ENCODE measurements at places on chromosomes 5 and 9.

GRCh38 chr5:163347671-163348070 lies 89.7 kb upstream of the CCNG1 start:
- peak; percentile 51 for DNase-seq

- DNase-seq = peak; percentile 86
Observed at GRCh38 chr9:28234894-28235277, 661.6 kb upstream of the C9orf72 start.

GRCh38 chr9:95031711-95032461 lies 285.6 kb downstream of the FANCC start:
- no peak for DNase-seq

DNA sequence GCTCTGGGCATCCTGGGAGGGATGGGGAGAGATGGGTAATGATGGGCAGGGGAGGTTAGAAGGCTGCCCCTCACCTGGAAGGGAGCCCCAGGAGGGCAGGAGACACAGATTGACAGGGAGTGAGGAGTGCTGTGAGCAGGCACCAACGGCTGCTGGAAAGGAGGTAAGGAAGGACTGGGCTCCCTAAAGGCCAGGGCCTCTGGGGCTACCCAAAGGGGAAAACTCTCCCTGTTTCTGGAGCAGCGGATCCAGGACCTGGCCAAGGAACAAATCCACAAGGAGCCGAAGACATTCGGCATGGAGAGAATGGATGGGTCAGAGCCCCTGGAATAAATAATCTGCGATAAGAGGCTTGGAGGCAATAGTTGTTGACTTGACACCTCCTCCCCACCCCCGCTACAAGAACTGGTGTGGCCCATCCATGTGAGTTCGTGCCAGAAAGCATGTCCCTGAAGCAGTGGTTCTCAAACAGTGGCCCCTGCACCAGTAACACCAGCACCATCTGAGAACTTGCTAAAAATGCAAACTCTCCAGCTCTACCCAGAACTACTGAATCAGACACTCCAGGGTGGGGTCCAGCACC lies 208.3 kb downstream of the GABBR2 start:
- no peak for DNase-seq

- DNase-seq = no peak
Observed at GRCh38 chr9:122331523-122331927, 39.3 kb upstream of the PTGS1 start.

DNA sequence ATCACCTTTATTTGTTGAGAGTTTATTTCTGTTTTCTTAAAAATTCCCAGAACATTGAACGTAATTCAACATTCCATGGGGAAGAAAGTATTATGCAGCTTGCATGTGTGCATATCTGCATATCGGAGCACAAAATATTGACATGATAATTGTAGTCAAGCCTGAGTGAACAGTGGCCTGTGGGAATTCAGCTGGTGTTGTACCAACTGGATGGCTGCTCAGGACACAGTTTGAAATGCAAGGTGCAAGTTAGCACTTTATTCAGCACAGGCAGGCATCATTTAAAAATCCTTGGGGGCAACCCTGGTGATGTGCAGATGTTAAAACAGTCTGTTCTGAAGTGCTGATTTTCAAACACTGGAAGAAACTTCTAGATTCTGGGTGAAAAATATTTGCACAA lies 82.4 kb downstream of the CNTLN start:
- no peak for DNase-seq

GRCh38 chr5:117143406-117143805 lies 568.8 kb upstream of the SEMA6A start:
- DNase-seq = no peak

DNA sequence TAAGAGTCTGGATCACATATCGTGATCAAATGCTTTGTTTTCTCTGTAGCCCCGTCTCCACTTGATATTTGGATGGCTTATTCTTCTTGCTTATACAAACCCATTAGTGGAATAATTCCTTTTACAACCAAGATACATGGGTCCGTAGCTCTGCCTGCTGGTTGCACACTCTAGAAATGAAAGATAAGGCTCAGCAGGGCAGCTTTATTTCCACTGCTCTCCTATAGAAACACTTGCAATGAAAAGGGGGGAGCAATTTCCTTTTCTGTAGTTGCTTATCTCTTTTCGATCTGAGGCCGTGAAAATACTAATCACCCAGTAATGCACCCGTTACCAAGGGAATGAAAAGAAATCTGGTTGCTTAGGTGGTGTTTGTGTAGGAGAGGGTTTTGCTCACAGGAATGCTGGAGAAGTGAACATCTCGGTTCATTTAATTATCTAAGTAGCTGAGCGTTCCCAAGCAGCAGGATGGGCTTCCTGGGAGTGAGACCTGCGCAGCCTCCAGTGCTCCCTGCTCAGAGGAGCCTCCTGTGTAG lies 131.7 kb downstream of the ADAMTS16 start:
- peak; percentile 66 for DNase-seq

- DNase-seq = no peak
Observed at GRCh38 chr9:93004561-93004960, 53.9 kb upstream of the SUSD3 start.

GRCh38 chr5:52840277-52841050 lies 52.7 kb downstream of the ITGA1 start:
- DNase-seq = peak; percentile 72

GRCh38 chr5:151318850-151319732 lies 15.5 kb upstream of the SLC36A3 start:
- DNase-seq = peak; percentile 14

- no peak for DNase-seq
Observed at GRCh38 chr9:133779081-133779480, 40.9 kb upstream of the SARDH start.

GRCh38 chr9:75039009-75039408 lies 10.9 kb upstream of the CARNMT1 start:
- no peak for DNase-seq

DNA sequence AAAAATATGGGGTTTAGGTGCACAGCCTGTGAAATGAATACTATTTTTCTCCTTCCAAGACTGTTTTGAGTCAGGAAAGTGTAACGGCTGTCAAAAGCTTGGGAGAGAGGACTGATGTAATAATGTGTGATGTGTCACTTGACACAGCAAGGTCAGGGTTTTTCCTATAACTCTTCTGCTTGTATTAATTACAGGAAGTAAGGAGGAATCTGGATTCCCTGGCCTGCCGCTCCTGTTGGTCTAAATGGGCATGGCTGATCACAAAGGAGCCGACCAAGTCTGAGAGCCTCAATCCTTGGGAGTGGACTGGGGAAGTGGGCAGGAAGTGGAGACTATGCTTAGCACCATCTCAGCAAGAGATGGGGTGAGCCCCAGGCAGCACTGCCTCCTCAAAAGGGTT lies 16.7 kb upstream of the SLC28A3 start:
- peak; percentile 34 for DNase-seq

GRCh38 chr5:82713811-82714210 lies 363.4 kb downstream of the TMEM167A start:
- no peak for DNase-seq

- DNase-seq = no peak
Observed at GRCh38 chr9:120030847-120031246, 549.1 kb downstream of the CDK5RAP2 start.

GRCh38 chr5:65151614-65152013 lies 330.1 kb downstream of the ADAMTS6 start:
- DNase-seq = no peak

DNA sequence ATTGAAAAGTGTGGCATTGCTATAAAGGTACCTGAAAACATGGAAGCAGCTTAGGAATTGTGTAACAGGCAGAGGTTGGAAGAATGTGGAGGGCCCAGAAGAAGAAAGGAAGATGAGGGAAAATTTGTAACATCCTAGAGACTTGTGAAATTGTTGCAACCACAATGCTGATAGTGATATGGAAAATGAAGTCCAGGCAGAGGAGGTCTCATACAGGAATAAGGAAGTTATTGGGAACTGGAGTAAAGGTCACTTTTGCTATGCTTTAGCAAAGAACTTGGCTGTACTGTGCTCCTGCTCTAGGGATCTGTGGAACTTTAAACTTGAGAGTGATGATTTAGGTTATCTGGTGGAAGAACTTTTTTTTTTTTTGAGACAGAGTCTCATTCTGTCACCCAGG lies 43.5 kb downstream of the PTPDC1 start:
- DNase-seq = no peak

- no peak for DNase-seq
Observed at GRCh38 chr5:157486861-157487260, 26.8 kb downstream of the NIPAL4 start.

DNA sequence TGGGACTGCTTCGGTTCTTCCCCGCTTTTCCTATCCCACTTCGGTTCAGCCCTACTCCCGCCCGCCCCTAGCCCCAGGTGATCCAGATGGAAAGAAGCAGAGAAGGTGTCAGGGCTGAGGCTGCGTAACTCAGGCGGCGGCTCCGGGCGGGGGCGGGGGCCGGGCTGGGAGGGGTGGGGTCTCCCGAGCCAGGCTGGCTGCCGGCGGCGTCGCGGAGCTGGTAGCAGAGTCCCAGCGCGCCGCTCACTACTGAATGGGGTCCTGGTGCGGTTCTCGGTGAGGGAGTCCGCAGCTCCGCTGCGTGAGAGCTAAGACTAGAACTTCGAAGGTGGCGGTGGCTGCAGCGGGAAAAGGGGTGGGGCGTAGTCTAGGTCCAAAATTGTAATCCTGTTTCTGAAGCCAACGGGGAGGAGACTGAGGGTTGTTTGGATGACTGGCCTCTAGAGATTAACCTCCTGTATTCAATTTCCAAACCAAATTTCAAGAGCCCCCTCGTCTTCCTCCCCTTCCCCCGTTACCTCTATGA lies 1.4 kb downstream of the PRR16 start:
- peak; percentile 56 for DNase-seq

DNA sequence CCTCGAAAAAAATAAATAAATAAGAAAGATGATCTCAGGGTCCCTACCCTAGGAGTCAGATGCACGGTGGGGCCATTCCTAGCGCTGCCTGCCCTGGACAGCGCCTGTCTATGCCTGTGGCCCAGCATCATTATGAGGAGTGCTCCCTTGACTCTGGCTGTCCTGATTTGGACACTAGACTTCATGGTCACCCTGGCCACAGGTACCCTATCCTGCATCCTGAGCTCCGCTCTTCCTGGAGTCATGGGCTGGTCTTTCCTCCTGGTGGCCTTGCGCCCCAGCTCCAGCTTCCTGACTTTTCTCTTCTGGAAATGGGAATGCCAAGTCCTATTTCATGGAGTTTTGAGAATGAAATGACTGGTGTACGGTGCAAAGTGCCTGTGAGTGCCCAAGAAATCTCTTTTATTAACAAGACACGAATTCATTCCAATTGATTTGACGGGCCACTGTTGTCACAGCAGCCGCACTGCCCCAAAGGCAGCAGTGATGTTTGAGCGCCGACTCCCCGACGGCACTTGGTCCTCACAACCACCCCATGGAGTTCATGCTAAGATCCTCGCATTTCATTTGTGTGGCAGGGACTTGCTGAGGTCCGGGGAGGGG lies 564 bp upstream of the AIF1L start:
- DNase-seq = no peak

DNA sequence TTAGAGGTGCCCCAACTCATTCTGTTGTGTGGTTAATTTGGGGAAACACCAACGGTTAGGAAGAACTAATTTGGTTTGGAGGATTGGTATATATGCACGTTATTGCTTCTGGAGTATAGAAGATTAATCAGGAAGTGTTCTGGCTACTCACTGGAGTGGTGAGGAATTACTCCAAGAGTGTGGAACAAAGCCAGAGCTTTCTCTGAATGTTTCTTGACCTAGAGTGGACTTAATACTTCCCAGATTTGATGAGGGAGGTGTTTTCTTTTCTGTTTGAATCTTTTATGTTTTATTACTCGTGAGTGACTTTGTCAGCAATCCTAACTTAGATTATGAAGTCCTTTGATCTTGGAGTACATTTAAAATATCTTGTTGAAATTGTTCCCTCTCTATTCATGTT lies 163.7 kb downstream of the MAN2A1 start:
- DNase-seq = no peak

DNA sequence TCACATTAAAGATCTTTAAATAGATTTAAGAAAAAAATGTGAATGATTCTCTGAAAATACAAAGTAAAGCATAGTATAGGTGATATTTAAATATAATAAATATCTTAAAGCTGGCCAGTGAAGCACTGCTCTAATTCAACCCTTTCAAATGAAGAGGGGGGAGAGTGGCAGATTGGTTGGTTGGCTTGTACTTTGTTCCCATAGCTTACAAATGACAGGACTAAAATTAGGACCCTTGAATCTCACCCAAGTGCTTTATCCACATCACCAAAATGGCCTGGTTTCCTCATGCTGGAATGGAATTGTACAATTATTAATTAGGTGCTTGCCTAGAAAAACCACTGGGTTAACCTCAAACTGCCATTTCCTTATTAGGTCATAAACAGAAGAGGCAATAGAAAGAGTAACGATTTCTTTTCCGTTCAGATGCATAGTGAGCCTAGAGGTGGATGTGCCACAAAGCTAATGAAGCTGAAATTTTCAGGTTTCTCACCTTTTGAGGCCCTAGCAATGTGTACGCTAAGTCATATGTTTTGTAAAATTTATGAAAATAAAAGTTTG lies 354.5 kb upstream of the CDH6 start:
- no peak for DNase-seq

- no peak for DNase-seq
Observed at GRCh38 chr9:76785501-76785900, 21.3 kb downstream of the PCA3 start.

GRCh38 chr9:89489548-89490530 lies 8.1 kb downstream of the SEMA4D start:
- no peak for DNase-seq

DNA sequence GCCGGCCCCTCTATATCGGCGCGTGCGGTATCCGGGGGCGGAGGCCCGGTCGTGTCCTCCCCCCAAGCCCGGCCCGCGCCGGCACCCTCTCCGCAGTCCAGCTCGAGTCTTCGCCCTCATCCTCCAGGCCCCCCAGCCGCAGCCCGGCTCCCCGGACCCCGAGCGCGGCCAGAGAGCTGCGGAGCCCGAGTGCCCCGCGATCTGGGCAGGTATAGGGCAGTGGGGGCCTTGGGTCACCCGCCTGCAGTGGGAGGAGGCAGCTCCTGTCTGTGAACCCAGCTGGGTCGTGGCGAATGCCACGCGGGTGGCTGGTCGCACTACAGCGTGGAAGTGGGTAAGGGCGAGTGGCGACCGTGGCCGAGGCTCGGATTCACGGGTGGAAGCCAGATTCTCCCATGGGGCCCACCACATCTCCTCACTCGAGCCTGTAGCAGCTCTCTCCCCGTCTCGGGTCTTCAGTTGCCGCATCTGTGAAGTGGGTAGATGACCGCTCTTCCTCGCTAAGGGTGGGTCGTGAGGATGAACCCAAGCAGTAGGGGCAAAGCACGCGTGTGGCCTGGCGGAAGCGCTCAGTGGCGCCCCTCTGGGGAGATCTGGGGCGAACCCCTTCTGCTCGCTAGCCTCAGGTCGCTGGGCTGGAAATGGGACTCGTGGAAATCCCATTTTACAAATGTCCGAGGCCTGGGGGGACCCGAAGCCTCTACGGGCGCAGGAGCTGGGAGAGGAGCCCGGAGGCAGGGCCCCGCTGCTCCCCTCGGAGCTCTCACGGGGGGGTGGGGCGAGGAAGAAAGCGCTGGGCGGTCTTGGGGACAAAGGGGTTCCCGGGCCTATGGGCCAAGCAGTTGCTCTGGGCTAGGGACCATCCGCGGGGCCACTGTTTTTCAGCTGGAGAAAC lies 1.9 kb downstream of the NR5A1 start:
- DNase-seq = no peak

- peak; percentile 46 for DNase-seq
Observed at GRCh38 chr5:134549714-134550113, 24.2 kb downstream of the JADE2 start.
